ENCODE measurements at places on chromosomes 7 and 10.

DNA sequence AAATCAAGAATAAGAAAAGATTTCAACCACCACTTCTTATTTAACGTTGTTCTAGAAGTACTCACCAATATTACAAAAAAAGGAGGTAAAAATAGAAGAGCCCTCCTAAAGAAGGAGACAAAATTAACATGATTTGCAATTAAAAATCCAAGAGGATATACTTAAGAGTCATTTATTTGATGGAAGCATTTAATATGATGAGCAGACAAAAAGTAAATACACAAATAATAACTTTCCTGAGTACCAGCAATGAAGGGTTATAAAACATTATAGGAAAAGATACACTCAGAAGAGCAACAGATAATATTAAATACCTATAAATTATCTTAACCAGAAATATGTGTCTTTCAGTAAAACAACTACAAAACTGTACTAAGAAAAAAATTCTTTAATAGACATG is 106.9 kb upstream of the STK17A start:
- no peak for DNase-seq

- no peak for DNase-seq
Observed at GRCh38 chr7:118699222-118699621, 474.7 kb downstream of the ANKRD7 start.

- no peak for DNase-seq
Observed at GRCh38 chr10:13388478-13389230, 40.6 kb upstream of the SEPHS1 start.

DNA sequence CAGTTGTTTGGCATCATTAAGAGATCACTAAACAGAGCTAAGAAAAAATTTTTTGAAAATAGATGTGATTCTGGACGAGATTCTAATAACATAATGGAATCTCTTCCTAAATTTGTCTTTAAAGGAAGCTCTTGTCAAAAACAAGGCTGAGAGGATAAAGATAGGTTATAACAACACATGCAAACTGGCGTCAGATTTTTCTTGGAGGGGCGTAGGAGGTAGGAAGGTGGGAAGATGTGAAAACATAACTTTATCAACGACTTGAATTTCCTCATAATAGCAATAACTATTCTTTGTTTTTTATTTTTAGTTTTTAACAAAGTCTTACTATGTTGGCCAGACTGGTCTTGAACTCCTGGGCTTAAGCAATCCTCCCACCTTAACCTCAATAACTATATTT is 31.8 kb upstream of the JCAD start:
- DNase-seq: no peak

- DNase-seq: no peak
Observed at GRCh38 chr10:123651421-123652047, 14.6 kb upstream of the GPR26 start.

GRCh38 chr10:104509981-104510380 is 131.1 kb upstream of the SORCS3 start:
- no peak for DNase-seq

DNA sequence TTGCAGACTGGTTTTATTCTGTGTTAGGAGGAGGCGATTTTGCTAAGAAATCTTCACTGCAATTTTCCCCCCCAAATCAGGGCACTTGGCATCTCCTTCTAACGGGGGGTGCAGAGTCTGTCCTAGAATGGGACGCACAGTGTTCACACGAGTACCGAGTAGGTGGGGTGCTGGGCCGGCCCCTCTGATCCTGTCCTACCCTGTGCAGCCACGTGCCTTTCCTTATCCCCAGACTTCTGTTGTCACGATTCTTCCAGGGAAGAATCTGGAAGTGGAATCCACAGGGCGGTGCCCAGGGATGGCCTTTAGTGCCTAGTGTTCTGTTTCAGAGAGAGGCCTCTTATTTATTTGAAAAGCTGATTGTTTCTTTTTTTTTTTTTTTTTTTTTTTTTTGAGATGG is 16.4 kb downstream of the CUX1 start:
- DNase-seq: no peak

GRCh38 chr7:74544706-74545469 is 91.2 kb downstream of the GTF2IRD1 start:
- DNase-seq: peak; percentile 27

- DNase-seq: no peak
Observed at GRCh38 chr7:128810473-128810872, 18.7 kb downstream of the CCDC136 start.

DNA sequence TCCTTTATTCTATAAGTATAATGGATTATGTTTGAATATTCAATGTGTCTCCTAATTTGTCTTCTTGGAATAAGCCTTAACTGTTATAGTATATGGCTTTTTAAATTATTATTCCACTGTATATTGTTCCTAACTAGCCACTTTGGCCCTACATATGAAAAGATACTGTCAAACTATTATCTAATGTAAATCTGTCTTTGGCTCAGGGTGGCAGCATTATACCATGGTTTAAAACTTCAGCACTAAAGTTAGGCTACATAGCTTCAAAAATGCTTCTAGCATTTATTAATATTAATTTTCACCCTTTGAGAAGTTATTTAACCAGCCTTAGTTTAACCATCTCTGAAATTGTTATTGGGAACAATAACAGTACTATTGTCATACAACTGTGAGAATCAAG is 543.1 kb upstream of the MBL2 start:
- DNase-seq: peak; percentile 46

- no peak for DNase-seq
Observed at GRCh38 chr7:54888067-54888733, 129.2 kb upstream of the SEC61G start.

DNA sequence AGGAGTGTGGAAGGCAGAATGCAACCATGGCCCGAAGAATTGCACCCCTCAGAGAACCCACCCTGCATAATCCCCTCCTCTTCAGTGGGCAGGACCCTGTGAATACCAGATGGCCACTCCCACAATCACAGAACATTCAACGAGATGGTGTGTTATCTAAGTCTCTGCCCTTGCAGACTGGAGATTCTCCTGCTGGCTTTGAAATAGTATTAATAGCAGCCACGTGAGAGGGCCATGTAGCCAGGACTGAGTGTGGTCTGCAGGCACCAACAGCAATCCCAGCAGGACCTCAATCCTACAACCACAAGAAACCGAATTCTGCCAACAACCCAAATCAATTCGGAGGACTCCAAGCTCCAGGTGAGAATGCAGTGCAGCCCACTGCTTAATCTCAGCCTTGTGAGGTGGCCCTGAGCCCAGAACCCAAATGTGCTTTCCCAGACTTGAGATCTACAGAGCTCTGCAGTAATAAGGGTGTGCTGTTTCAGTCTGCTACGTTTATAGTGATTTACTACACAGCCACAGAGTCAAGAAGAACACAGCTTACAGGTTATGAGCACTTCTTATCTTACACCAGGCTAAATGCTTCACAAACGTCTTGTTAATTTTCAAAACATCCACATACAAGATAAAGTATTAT is 72.1 kb downstream of the VOPP1 start:
- DNase-seq: no peak

- DNase-seq: no peak
Observed at GRCh38 chr7:96253441-96253840, 68.5 kb downstream of the SLC25A13 start.

DNA sequence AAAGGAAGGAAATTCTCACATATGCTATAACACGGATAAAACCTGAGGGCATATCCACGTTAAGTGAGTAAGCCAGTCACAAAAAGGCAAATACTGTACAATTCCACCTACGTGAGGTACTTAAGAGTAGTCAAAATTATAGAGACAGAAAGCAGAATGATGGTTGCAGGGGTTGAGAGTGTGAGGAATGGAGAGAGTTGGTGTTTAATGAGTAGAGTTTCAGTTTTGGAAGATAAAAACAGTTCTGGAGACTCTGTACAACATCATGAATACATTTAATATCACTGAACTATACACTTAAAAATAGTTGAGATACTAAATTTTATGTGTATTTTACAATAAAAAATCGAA is 95.1 kb downstream of the SNX13 start:
- no peak for DNase-seq

DNA sequence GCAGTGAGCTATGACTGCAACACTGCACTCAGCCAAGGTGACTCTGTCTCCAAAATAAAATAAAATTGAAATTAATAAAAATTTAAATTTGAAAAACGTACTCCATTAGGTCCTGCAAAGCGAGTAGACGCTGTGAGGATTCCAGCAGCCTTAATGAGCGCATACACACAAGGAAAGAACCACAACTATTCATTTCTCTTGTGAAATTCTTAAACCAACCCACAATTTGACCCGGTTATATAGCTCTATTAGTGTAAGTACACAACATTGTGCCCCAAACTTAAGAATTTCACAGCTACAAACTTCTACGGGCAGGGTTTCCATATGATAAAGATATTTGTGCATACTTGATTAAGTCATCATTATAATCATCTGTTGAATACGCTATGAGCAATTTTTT is 84.4 kb downstream of the PARD3 start:
- DNase-seq: no peak

DNA sequence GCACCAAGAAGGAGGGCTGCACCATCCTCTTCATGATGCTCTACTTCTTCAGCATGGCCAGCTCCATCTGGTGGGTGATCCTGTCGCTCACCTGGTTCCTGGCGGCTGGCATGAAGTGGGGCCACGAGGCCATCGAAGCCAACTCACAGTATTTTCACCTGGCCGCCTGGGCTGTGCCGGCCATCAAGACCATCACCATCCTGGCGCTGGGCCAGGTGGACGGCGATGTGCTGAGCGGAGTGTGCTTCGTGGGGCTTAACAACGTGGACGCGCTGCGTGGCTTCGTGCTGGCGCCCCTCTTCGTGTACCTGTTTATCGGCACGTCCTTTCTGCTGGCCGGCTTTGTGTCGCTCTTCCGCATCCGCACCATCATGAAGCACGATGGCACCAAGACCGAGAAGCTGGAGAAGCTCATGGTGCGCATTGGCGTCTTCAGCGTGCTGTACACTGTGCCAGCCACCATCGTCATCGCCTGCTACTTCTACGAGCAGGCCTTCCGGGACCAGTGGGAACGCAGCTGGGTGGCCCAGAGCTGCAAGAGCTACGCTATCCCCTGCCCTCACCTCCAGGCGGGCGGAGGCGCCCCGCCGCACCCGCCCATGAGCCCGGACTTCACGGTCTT is 1.9 kb downstream of the FZD1 start:
- no peak for DNase-seq

DNA sequence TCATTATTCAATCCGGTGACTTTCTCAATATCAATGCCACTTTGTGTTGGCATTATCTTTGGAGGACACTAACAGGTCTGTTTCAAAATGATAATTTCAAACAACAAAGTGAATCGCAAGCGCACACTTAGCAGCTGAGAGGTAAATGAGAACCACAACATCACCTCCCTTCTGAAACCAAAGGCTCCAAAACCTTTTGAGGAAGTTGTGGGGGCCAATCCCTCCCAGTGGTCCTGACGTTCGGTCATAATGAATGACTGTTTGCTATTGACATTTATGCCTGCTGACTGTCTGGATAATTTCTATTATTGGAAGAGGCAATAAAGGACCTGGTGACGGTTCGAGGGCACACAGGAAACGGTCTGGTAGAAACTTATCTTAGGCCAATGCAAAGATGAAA is 1.8 kb downstream of the ADARB2 start:
- DNase-seq: no peak

DNA sequence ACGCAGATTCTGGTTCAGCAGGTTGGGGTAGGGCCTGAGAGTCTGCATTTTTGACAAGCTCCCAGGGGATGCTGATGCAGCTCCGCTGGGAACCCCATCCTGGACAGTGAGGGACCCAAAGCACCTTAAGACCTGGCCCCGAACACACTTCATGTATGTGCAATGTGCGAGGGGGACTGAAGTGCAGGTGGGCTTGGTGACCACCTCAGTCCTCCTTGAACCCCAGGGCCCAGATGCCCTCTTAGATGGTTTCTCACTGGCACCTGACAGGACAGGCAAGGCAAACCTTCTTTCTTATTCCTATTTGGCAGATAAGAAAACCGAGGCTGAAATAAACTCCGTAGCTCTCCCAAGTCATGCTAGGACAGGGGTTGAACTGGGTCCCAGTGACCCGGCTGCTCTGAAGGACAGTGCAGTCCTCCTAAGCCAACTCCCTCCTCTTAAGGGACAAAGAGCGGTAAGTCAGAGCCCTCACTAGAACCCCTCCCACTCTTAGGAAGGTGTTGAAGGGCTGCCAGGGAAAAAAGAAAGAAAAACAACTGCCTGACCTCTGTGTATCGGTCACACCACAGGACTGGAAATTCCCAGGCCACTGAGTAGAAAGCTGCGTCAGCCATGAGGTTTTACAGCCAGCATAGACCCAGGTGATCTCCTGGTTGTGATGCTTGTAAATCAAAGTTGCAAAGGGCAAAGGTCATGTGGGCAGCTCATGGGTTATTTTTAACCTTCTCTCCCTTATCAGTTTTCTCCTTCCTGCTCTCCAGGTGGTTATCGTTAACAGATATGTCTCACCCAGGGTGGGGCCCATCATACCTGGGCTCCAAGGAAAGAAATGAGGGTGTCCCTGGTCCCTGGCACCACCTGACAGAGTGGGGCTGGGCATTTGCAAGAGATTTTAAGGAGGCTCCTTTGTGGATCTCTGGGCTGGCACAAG is 90.9 kb upstream of the SMNDC1 start:
- DNase-seq: peak; percentile 39

DNA sequence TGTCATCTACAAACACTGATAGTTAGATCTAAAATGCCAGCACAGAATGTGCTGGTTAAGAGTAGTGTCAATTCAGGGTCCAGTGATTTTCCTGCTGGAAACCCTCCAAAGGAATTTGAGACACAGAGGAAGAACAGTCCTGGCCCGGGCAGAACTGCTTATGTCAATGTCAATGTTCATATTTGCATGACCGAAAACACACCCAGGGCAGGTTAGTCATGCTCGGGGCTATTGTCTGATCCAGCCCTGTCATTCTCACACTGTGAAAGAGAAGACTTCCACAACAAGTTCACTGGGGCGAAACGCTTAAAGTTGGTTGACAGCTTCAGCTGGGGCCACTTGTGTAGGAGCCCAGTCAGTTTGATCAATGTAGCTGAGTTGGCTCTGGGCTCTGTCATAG is 139.3 kb downstream of the C1GALT1 start:
- no peak for DNase-seq

DNA sequence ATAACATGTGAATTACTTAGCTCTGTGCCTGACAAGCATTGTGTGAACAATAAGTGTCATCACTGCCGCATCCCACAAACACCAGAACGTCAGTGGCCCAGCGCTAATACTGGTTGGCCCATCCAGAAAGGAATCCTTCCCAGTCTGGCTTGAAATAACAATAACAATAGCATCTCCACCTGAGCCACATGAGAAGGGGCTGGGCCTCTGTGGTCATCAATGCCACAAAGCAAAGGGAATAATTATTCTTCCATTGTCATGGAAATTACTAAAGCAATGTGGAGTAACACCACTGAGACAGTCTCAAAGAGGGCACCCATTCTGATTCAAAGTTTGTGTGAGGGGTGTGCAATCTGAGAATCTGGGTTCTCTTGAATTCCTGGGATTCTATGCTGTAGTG is 105.7 kb upstream of the INHBA start:
- DNase-seq: no peak

- peak; percentile 28 for DNase-seq
Observed at GRCh38 chr10:95604630-95605029, 43.5 kb upstream of the SORBS1 start.

Measured in fibroblast of skin of abdomen (primary cell).